ENCODE measurements at places on chromosomes 6 and 20. TPM values are rescaled to one million over a fixed set of nuclear protein-coding genes. Genes with fewer than 3 reads are reported as not detected.

The TRIM38 gene
- 24.8 TPM for total RNA-seq

The RAB23 gene
- total RNA-seq = 55.9 TPM

- no peak for DNase-seq
These were observed 118.5 kb downstream of the SYCP2 start for GRCh38 chr20:59814840-59815340.

DNA sequence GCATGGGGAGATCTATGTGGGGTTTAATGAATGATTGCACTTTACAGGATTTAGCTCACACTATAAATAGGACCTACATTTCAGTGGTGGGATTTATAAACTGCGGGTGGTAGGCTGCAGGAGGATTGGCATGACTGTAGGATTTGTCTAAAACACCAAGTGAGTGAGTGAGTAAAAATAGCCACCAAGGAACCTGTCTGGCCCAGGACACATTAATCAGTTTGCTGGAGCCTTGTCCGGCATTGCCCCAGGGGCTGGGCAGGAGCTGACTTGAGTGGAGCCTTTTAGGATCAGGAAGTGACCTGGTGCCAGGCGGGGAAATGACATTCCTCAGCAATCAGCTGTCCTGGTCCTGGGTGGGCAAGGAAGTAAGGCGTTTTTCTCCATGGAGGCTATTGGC, 278.7 kb upstream of the PRND start:
- DNase-seq = peak; percentile 81

- no peak for DNase-seq
These were observed 22.5 kb downstream of the RAB22A start for GRCh38 chr20:58331961-58332551.

DNA sequence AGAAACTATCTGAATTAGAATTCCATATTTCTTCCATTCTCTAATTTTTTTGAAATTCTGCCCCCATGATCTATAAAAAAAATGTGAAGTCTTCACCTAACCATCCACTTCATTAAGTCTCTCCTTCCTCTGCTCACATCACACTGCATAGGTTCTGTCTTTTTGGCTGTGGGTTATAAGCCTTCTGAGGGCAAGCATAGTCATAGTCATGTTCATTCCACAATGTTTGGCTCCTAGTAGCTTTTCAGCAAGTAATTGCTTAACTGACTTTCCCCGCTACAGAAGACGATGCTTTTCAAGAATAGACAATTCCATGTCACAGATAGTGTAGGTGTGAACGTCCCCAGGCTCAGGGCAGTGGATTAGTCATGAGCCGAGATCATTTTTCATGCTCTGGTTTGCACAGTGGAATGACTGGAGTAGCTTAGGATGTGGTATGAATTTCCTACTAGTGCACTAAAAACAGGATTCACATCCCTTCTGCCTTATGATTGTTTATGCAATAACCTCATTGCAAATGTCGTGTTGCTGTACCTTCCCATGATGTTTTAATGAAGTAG, 29.1 kb downstream of the WRNIP1 start:
- DNase-seq = no peak

Measured in aorta (tissue), 5 donors.